ENCODE measurements at places on chromosomes 3 and 15.

DNA sequence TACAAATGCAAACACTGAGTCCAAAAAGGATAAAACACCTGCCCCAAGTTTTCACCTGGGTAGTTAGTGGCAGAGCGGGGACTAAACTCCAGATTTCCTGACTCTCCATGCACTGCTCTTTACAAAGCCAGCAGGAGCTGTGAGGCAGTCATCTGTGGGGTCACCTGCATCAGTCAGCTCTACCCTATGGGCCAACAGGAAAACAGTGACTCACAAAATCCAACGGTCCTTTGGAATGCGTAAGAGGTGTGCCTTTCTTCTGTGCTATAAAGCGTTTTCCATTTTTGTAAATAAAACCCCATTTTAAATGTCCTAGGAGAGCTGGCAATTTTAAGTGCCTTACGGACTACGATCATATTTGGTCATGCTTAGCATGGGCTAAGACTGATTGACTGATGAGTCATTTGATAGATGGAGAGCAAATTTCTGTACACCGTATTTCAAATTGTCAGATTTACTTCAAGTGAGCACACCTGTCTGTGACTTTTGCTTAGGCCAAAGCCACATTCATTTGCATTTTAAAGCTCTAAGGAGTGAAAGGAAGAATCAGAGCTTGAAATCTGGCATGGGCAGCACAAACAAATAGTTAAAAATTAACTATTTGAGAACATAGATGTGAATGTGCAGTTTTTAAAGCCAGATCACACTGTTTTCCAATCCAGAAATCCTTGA, 4.4 kb upstream of the COL8A1 start:
- no peak for DNase-seq

DNA sequence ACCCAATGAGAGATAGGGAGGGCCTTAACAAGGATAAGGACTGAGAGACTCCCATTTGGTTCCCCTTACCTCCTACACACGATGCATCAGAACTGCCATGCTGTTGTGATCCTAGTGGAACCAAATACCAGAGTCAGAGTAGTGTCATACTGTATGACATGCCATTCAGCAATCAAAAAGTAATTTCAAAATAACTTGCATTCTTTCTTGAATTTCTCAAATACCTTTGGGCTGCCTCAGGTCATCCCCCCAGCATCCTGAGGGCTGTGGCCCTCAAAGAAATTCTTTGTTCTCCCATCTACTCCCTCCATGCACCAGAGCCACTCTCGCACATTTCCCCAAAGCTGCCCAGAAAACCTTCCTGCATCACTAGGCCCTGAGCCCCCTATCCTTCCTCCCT, 68.9 kb upstream of the PPP2R3A start:
- DNase-seq: no peak

- no peak for DNase-seq
These were observed 99.7 kb downstream of the TCF12 start for GRCh38 chr15:57018151-57018550.

DNA sequence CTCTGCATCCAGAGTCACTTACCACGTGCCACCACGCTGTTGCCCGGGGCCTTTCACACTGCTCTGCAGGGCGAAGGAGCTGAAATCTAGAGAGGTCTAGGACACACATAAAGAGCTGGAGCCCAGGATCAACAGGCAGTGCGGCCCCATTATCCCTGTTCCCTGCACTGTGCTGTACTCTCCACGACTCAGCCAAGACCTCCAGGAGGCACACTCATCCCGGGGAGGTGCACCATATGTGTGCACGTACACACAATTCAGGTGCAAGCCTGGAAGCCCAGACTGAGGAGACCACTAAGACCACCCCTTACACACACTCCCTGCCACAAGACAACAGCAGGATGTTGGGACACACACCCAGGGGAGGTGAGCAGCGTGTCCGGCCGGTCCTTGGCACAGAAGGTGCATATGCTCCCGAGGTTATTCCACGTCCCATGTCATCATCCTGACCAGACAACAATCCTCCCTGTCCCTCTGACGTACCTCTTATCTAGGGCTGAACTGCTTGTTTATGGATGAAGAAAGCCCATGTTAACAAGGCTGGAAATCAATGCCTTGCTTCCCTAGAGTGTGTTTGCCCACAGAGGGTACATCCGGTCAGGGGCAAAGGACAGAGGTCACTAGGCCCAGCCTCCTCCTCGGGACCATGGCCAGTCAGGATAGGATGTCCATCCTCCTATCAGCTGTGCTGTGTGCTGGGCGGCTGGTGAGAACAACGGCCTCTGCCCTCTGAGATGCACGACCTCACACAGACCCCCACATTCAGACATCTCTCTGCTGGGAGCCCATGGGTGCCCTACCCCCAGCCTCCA, 16.1 kb downstream of the KLF15 start:
- DNase-seq: no peak

DNA sequence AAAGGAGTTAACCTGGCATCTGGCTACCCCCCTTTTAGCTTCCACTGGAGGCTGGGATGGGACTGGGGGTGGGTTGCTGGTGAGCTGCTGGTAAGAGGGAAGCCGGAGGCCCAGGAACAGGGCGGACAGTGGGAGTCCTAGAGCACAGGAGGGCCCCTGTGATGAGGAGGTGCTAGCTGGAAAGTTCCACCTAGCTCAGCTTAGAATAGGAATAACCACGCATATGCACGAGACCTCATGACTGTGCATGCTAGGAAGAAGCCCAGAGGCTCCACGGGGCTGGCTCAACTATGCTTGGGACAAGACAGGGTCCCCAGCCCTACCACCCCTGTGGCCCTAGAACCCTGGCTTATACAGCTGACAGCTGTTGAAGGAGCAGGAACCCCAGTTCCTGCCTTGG, 34.1 kb downstream of the LINGO1 start:
- no peak for DNase-seq

- DNase-seq: no peak
These were observed 25.1 kb downstream of the LRRFIP2 start for GRCh38 chr3:37149257-37149656.

GRCh38 chr15:32029409-32029861, 880 bp upstream of the CHRNA7 start:
- no peak for DNase-seq

GRCh38 chr15:77033417-77033728, 37.5 kb downstream of the TSPAN3 start:
- DNase-seq: no peak

GRCh38 chr3:49618412-49618811, 55.7 kb upstream of the APEH start:
- DNase-seq: no peak

DNA sequence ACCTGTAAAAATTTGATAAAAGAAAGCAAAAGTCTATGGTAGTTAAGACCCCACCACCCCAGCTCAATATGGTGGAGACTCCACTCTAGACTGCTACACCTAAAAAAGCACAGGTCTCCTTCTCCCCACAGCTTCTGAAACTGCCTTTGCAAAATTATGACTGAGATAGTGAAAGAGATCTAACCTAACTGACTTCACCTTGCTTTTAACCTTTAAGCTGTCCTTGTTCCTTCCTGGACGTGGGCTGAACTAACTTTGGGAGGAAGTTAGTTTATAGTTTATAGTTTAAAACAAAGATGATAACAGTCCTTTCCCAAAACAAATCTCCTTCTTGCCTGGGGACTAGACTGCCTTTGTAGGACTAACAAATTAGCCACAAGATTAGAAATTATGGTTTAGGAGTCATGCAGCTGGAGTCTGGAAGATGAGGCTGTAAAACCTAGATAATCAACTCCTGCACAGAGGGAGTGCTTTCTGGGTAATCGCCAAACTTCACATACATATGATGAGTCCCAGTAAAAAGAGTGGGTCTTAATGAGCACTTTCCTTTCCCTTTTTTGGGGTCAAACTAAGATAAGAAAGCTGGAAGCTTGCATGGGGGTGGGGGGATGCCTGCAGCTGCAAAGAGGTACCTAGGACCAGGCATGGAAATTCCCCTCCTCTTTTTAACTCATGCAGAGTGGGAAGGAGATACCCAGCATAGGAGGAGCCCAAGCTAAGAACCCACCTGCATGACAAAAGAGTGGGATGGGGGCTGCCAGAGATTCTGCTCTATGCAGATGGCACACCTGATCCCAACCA, 17.5 kb downstream of the CCR8 start:
- no peak for DNase-seq

DNA sequence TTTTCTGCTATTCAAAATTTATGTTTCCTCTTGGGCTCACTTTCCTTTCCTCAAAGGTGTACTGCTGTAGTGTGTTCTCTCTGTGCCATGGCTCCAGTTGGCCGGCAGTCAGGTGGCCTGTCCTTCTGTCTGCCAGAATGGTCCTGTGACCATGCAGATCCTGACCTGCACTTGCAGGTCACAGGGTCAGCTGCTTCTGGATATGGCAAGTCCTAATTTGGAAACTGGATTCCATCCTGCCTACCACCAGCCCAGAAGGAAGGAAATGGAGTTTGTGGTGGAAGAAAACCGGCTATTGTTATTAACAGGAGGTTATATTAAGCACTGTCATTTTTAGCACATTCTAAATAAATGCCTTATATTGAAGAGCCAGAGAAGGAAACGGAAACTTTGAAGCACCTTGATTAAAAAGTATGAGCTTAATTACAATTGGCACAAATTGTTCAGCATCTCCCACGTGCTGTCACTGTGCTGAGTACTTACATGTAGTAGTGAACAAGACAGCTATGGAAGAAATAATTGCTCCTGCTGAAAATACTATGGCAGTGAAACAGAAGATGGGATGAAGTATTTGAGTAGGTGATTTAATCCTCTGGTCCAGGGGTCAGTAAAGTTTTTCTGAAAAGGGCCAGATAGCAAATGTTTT, 362.8 kb downstream of the PTPRG start:
- no peak for DNase-seq

DNA sequence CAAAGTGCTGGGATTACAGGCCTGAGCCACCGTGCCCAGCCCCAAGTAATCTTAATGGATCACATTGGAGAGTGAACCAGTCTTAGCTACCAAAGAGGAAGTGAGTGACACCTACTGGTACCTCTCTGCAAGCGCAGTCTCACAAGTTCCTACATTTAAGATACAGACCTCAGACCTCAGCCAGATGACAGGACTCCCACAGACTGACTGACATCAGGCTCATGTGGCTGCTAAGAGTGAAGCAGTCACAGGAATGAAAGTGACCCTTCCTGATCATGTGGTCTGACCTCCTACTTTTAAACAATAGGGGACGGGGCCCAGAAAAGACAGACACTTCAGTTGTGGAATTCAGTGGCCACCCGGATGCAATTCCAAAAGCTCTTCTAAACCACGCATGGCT, 36.3 kb upstream of the GNB5 start:
- DNase-seq: peak; percentile 47

- no peak for DNase-seq
These were observed 108.3 kb upstream of the UBE2E1 start for GRCh38 chr3:23697416-23697815.

DNA sequence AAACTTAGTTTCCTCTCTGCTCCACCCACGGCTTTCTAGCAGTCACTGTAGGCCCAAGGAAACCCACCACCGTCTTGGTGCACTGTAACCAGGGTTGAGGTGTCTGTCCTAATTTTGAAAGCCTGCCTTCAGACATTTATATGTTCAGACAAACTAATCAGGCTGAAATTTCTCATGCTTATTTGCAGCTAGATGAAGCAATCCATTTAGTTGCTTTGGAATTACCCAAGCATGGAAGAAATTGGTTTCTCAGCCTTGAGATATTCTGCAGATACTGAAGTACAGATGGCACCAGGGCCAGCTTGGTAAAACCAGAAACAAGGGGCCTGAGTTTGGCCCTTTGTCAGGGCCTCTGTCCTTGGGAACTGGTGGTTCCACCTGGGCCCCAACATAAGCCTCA, 105.4 kb downstream of the CACNA1D start:
- no peak for DNase-seq

DNA sequence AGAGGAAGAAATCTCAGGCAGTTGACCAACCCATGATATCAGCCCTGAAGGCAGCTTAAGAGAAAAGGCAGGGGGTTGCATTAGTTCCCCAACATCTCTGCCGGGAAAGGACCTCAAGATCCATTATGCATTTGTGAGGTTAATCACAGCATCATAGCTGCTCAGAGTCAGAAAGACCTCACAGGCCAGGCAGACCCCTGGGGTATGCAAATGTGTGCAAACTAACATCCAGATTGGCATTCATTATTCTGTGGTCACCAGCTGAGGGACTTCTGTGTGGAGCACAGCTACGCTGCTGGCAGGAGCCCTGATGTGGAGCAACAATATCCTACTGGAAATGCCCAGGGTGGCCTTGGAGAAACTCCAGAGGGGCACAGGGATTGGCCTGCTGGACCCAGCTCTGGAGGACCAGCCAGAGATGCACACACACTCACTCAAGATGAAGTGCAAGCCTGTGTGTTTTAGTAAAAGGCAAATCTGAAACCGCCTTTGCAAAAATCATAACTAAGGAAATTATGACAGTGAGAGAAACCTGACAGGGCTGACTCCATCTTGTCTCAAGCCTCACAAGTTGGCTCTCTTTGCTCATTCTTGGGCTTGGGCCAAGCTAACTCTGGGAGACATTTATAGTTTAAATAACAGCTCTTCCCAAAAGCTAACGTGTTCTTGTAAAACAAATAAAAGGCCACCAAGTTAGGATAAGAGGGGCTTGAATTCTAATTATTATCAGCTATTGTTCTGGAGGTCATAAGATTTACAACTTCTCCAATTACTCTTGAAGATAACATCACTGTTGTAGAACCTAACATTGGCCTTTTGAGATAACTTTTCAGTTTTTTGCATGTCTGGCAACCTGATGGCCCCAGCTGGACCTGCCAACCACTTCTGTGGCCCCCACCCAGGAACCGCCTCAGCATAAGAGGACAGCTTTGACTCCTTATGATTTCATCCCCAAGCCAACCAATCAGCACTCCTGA, 257.1 kb downstream of the UACA start:
- no peak for DNase-seq

- no peak for DNase-seq
These were observed 166.5 kb upstream of the TMCO5A start for GRCh38 chr15:37767841-37768455.

- no peak for DNase-seq
These were observed 51.6 kb downstream of the ATG7 start for GRCh38 chr3:11323813-11324212.

DNA sequence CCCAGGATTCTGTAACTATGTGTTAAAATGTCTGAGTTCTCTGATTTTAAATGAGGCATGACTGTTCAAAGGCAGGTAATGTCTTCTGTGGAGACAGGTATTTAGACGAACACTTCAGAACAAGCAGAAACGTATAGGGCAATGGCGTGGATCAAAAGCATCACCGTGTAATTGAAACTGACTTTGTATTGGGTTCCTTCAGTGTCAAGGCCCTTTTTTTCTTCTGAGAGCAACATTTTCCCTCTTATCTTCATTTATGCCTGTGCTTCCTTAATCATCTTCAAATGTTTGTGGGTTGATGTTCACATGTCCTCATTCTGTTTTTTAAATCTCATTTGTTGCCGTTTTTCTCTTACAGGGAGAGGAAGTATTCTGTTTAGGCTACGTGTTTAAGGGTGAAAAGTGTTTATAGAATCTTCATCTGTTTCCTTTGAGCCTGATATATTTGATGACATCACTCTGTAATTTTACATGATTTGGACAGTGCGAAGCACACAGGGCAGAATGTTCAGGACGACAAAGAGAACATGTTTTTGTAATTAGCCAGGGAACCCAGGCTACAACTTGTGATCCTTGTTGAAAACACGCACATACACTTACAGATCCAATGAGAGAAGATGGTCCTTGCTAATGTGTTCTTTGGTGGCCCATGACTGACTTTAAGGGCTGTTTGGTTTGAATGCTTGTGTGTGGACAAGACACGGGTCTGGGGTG, 196.0 kb downstream of the LRTM1 start:
- DNase-seq: no peak

GRCh38 chr3:150308481-150309256, 99.4 kb upstream of the TSC22D2 start:
- DNase-seq: no peak

GRCh38 chr3:171380711-171381425, 79.3 kb downstream of the TNIK start:
- no peak for DNase-seq
